Stimulated activated CD8-positive, alpha-beta memory T cell treated with anti-CD3 and anti-CD28 coated beads, Interleukin-4, amount 100 ng/mL, for 4 hours (primary cell): ENCODE measurements at places on chromosomes 11 and 22.
A peak's percentile ranks its signal among the peaks of the same experiment; 100 is the strongest.

DNA sequence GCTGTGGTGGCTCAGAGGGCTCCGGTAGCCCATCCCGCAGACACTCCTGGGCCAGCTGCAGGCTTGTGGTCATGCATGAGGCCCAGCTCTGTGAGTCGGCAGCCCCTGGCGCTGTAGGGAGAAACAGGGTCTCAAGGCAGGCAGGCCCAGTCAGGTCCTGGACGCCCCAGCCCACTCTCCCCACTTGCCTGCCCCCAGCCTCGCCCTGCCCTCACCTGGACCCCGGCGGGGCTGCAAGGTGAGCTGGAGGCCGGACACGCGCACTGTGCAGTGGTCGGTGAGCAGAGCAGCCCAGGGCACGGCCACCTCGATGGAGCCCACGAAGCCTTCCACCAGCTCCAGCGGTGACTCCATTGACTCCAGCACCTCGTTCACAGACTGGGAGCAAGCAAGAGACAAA, 2.9 kb downstream of the ATG2A start:
- DNase-seq: no peak

DNA sequence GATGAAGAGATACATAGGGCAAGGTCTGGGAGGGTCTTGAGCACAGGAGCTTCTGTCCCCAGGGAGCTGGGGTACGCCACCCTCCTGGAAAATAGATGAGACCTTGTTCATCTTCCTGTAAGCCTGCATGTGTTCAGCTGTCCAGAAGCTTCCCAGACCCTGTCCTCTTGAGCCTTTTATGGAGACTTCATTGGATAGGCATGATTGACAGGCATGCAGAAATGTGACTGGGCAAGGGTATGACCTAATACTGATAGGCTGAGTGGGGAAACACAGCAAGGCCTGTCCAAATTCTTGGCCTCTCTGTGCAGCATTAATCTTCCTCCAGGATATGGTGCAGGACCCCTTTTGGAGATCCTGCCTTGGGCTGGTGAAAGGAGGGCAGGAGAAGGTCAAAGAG, 15.7 kb downstream of the ARCN1 start:
- no peak for DNase-seq

- DNase-seq: no peak
Observed at GRCh38 chr11:84249344-84250135, 963.4 kb upstream of the CCDC90B start.

DNA sequence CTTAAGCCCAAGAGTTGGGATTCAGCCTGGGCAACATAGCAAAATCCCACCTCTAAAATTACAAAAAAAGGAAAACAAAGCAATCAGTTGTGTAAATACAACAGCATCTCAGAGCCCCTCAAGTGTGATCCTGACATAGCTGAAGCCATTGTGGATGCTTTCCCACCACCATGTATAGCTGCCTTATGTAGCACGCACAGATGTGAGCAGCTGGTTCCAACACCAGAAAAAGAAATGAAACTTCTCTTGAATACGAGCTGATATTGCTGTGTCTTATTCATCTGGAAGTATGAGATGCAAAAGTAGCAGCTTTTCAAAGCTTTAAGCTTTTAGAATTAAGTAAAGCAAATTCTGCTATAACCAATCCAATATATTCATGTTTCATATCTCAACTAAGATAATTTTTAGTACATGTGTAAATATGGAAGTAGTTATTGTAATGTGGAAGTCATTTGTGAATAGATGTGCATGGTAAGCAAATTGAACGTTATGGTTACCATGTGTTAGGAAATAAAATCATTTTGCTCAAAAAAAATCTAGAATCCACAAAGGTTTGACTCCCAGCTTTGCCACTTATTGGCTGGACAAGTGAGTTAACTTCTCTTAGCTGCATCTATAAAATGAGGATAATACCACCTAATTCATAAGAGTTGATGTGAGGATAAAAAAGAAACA, 63.2 kb downstream of the SGSM3 start:
- no peak for DNase-seq

- no peak for DNase-seq
Observed at GRCh38 chr11:27282806-27283205, 80.2 kb downstream of the CCDC34 start.

DNA sequence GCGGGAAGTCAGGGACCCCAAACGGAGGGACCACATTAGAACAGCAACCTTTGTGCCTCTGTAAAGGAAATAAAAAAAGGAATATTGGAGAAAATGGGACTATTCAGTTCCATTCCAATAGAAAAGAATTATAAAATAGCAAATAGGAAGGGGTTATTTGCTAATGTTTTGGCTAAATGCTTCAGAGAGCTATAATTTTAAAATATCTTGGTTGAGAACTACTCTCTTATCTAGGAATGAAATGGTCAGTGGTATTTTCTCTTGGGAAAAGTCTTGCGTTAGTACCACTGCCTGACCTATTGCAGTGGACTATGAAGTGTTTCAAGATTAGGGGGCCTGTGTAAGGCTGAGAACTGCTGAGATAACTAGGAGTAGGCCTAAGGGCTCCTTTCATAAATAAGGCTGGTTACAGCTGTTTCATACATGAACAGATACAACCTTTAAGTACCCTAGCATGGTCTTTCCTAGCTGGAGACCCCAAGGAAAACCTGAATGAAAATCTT, 6.9 kb upstream of the WEE1 start:
- no peak for DNase-seq

- peak; percentile 25 for DNase-seq
Observed at GRCh38 chr11:63999349-64000025, 13.2 kb downstream of the OTUB1 start.

GRCh38 chr11:46386674-46387073, 4.9 kb downstream of the CHRM4 start:
- no peak for DNase-seq

DNA sequence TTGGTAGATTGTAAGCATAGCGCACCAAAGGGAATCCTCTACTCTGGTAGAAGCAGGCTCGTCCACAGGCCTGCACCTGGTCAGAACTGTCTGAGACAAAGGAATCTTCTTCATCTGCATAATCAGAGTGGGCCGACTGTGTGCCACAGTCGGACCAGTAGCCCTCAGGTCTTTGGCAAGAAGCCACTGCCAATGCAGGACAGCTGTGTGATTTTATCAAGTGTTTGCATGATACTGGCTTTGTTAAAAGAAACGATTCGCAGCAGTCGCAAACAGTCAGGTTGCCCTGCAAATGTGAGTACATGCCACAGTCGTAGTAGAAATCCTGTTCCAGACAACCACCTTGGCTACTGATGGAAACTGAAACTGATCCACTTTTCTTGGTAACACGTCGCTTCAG, 4.9 kb upstream of the CCDC34 start:
- no peak for DNase-seq

- no peak for DNase-seq
Observed at GRCh38 chr11:32316232-32316631, 119.1 kb downstream of the WT1 start.

GRCh38 chr22:47422736-47423135, 660.3 kb downstream of the TBC1D22A start:
- DNase-seq: no peak

DNA sequence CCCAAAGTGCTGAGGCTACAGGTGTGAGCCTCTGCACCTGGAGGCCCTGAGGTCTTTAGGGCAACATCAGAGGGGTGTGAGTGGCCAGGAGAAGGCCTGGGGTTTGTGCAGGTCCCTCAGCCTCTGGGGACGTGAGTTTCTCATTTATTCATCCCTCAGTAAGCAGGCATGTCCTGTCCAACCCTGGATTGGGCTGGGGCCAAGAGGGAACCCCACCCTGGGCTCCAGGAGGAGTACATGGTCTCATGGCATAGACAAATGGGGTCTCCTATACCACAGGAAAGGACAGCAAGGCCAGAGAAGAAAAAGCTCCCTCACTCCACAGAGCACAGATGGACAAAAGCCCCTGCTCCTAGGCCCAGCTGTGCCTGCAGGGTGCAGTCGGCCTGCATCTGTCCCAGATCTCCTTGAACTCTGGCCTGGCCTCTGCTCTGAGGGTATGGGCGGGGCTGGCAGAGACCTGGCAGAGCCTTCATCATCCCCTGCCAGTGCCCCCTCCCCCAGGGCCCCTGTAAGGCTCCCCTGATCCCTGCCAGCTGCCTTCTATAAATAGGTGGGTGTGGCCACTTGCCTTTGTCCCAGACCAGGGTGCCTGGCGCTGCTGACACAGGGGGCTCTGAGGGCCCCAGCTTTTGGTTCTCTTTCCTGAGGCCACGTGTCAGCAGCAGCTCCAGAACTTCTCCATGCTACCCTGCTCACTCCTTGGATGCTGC, 34.6 kb downstream of the A4GALT start:
- no peak for DNase-seq

DNA sequence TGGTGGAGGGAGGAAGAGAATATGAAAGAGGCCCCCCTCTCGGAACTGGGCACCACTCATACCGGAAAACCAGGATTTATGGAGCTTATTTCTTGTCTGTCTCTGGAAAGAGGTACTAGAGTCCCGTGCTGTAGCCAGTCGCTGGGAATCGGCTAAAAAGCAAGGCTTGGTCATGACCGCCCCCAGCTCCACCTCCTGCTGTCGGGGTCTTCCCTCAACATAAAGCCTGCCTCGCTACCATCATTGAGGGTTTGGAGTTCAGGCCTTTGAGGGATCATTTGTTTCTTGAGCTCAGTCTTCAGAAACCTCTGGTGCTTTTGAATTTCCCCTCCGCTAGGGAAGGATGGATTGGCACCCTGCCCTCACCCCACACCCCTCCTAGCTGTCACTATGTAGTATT, 97.1 kb downstream of the TSPAN18 start:
- DNase-seq: no peak

- peak; percentile 63 for DNase-seq
Observed at GRCh38 chr22:50027639-50028537, 15.3 kb upstream of the IL17REL start.
